ENCODE measurements at places on chromosomes 12 and 14. TPM values are rescaled to one million over a fixed set of nuclear protein-coding genes. Genes with fewer than 3 reads are reported as not detected.

- H3K4me3 ChIP-seq = no peak overlapping the region
- H3K4me1 ChIP-seq = no peaks in the 10 kb centered on the region
- no peak for DNase-seq
- H3K27me3 ChIP-seq = no peaks in the 10 kb centered on the region
- no peaks in the 10 kb centered on the region for H3K36me3 ChIP-seq
Observed at GRCh38 chr14:98240376-98240775, 1031.6 kb downstream of the BCL11B start.

PLEKHH1 gene
- polyA plus RNA-seq = 87.2 TPM

- no peak overlapping the region for H3K27ac ChIP-seq
- H3K4me1 ChIP-seq = no peaks in the 10 kb centered on the region
- no peaks in the 10 kb centered on the region for H3K27me3 ChIP-seq
- no peak for DNase-seq
- H3K4me3 ChIP-seq = no peak overlapping the region
Observed at GRCh38 chr12:88445705-88446394, 134.4 kb downstream of the KITLG start.

TAS2R10 gene
- polyA plus RNA-seq = 0.58 TPM
